ENCODE measurements at places on chromosomes 5 and 9.

GRCh38 chr5:157520911-157521703 lies 54.5 kb downstream of the ADAM19 start:
- DNase-seq, result no peak

GRCh38 chr9:9498846-9499245 lies 1114.0 kb downstream of the PTPRD start:
- DNase-seq, result no peak

- DNase-seq, result no peak
These were observed 839.3 kb upstream of the WWC1 start for GRCh38 chr5:167452136-167452535.

- DNase-seq, result no peak
These were observed 225.1 kb downstream of the MPDZ start for GRCh38 chr9:13054389-13054788.

GRCh38 chr5:127886081-127886480 lies 182.9 kb downstream of the CCDC192 start:
- DNase-seq, result no peak

- no peak for DNase-seq
These were observed 48.2 kb downstream of the EQTN start for GRCh38 chr9:27248702-27249101.

DNA sequence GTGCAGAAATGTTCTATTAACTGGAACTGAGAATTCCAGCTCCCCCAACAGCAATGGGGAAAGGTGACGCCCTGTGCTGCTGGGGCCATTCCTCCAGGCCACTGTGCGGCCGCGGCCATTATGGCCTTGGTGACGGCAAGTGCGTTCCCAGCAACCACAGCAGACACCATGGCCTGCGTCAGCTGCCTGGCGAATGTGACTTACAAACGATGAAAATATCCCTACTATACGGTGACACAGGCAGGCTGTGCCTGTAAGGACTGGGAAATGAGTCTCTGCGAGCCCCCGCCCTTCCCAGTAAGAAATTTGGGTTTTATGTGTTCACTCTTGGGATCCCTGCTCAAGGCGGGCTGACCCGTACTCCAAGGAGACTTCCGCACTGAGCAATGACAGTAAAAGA lies 20.6 kb downstream of the CLPTM1L start:
- no peak for DNase-seq

GRCh38 chr9:2496934-2497333 lies 124.7 kb upstream of the VLDLR start:
- DNase-seq, result no peak

- DNase-seq, result no peak
These were observed 443.5 kb upstream of the CDH6 start for GRCh38 chr5:30749971-30750370.

GRCh38 chr9:35923927-35924763 lies 14.9 kb downstream of the SPAAR start:
- DNase-seq, result no peak

- DNase-seq, result no peak
These were observed 6.7 kb upstream of the ANKRD18B start for GRCh38 chr9:33517373-33517772.

- no peak for DNase-seq
These were observed 22.3 kb downstream of the GLIS3 start for GRCh38 chr9:4277531-4277991.

DNA sequence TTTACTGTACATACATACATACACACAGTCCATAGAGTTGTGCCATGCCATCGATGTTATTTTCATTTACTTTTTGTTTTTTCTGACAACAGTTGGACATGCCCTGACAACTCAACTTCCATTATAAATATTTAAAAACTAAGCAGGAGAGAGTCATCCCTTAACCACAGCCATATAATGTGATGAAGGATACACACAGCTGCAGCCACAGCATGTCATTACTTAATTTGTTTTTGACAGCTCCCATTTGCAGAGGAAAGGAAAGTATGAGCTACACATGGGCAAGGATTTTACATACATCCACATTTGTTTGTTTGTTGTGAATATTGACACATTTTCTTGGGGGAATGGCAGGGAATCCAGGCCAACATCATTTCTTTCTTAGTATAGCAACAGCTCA lies 91.5 kb upstream of the TUT7 start:
- no peak for DNase-seq

GRCh38 chr5:17024686-17025180 lies 88.6 kb upstream of the MYO10 start:
- DNase-seq, result no peak

DNA sequence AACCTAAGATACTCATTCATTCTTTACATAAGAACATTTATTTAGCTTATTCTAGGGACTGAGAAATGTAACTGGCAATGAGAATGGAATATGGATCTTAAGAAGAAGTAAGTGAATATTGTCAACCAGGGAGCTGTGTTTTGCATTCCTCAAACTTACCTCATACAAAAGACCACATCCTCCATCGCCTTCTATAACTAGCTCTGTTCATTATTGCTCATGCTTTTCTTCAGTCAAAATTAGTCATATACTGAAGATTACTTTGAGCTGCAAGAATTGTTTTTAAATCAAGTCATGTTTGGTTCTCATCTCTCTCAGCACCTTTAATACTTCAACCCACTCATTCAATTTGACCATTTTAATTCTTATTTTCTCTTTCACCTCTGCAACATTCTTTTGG lies 140.3 kb upstream of the RASA1 start:
- no peak for DNase-seq

- DNase-seq, result no peak
These were observed 792 bp downstream of the NTMT1 start for GRCh38 chr9:129626625-129627284.

GRCh38 chr5:173512637-173513435 lies 103.6 kb downstream of the BOD1 start:
- DNase-seq, result no peak

GRCh38 chr5:33167541-33167940 lies 273.2 kb upstream of the TARS1 start:
- no peak for DNase-seq

- DNase-seq, result no peak
These were observed 483 bp upstream of the EIF4EBP3 start for GRCh38 chr5:140546851-140547507.

- no peak for DNase-seq
These were observed 20.3 kb upstream of the ARRDC3 start for GRCh38 chr5:91403438-91403837.

DNA sequence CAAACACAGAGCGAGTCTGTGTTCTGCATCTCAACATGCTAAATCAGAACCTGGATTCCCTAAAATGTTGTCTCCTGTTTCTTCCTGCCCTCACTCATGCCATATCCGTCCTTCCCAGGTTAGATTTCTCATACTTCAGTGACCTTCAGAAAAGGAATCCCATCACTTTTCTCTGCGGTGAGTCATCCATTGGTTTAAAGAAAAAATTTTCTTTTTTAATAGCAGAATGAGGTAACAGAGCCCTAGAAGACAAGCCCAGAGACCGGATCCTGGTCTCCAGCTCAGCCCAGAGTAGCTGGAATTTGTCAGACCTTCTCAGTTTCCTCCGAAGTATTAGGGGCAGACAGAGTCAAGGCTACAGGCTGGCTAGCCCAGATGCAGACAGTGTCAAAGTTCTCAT lies 143.2 kb upstream of the DMRT1 start:
- DNase-seq, result no peak

- DNase-seq, result no peak
These were observed 71.0 kb upstream of the EQTN start for GRCh38 chr9:27367921-27368315.
